Renal cortex interstitium (tissue), 15 donors: ENCODE measurements at places on chromosomes 7 and 10. TPM values are rescaled to one million over a fixed set of nuclear protein-coding genes. Genes with fewer than 3 reads are reported as not detected.

GRCh38 chr10:5165738-5166137 lies 19.2 kb downstream of the AKR1C8 start:
- DNase-seq: no peak

- no peak for DNase-seq
Observed at GRCh38 chr10:90642650-90643049, 215.2 kb downstream of the HTR7 start.

GRCh38 chr7:117459735-117460134 lies 20.1 kb upstream of the CFTR start:
- DNase-seq: no peak

- no peak for DNase-seq
Observed at GRCh38 chr7:38671911-38672905, 41.0 kb upstream of the AMPH start.

- no peak for DNase-seq
Observed at GRCh38 chr10:32139223-32140073, 83.2 kb upstream of the KIF5B start.

GRCh38 chr10:98429320-98430072 lies 14.5 kb upstream of the PYROXD2 start:
- no peak for DNase-seq

GRCh38 chr7:128447941-128448564 lies 7.6 kb upstream of the HILPDA start:
- DNase-seq: no peak

DNA sequence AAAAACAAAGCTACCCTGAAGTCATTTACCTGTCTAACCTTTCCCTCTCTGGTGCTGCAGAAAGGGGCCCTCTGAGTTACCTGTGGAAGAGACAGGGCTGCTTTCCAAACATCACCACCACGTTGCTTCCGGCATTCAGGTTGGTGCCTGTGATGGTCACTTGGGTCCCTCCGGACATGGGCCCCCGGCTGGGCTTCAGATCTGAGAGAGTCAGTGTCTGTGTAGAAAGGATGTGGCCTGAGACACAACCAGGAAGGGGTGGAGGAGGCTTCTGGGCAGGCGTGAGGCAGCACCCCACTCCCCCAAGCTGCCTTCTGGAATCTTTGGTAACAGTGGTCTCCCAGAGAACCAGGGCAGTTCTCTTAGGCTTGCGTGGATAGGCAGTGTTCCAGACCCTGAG lies 388.9 kb downstream of the PLXNA4 start:
- no peak for DNase-seq

- peak; percentile 82 for DNase-seq
Observed at GRCh38 chr7:130144312-130145171, 60.7 kb downstream of the TMEM209 start.

SYCE1 gene
- polyA plus RNA-seq: 0.22 TPM

GRM3 gene
- polyA plus RNA-seq: 0.17 TPM

GRID1 gene
- polyA plus RNA-seq: 1.6 TPM

CFAP70 gene
- 22.8 TPM for polyA plus RNA-seq

TAS2R41 gene
- not detected for polyA plus RNA-seq

NEUROG3 gene
- polyA plus RNA-seq: not detected
